Bone marrow (tissue), 2 donors: ENCODE measurements at places on chromosomes 3 and 15.

GRCh38 chr3:82044930-82045705 lies 283.7 kb upstream of the GBE1 start:
- DNase-seq: no peak

DNA sequence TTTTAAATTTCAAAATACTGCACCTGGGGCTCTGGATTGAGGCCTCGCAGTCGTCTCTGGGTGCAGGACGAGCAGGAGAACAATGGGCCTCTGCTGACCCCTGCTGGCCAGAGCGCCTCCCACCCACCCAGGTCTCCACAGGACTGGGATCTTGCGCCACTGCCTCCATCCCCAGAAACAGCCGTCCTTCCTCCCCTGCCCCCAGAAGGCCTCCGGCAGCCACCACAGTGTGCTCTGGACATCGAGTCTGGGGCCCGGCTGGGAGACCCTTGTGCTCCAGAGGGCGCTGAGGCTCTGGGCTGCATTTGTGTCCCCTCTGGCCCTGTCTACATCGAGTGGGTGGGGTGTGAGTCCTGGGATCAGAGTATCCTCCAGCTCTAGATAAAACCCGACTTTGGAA lies 6.7 kb upstream of the ACSBG1 start:
- peak; percentile 35 for DNase-seq

DNA sequence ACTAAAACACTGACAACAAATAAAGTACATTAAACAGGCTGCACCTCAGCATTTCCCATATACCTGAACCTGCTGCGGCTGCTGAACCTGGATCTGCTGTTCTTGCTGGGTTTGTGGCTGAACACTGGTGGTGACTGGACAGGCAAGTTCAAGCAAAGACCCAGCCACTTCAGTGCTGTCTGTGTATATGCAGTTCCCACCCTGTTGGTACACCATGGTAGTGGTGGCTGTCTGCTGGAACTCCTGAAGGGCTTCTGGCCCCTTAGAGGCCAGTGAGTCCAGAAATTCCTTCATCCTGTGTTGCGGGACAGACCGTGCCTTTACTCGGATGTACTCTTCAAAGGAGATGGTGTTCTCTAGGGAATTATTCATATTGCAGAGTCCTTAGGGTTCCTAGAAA lies 17.2 kb downstream of the QRICH1 start:
- DNase-seq: no peak

GRCh38 chr15:25939122-25939521 lies 76.0 kb upstream of the ATP10A start:
- DNase-seq: no peak

- DNase-seq: no peak
Observed at GRCh38 chr3:82743196-82743595, 981.8 kb upstream of the GBE1 start.

DNA sequence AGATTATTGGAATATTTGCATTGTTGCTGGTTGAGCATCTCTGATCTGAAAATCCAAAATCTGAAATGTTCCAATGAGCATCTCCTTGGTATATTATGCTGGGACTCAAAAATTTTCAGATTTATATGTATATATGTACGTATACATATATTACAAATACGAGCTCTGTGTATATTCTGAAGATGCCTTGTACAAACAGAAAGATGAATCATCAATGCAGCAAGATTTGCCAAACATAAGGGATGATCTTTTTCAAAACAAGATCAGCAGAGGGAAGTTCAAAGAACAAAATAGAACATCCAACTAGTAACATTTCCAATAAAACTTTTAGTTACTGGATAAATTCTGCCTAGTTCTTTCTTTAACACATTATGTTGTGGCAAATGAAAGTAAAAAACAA lies 42.5 kb downstream of the HERC1 start:
- DNase-seq: no peak
